Left kidney (tissue), 8 donors: ENCODE measurements at places on chromosomes 6 and 20.

DNA sequence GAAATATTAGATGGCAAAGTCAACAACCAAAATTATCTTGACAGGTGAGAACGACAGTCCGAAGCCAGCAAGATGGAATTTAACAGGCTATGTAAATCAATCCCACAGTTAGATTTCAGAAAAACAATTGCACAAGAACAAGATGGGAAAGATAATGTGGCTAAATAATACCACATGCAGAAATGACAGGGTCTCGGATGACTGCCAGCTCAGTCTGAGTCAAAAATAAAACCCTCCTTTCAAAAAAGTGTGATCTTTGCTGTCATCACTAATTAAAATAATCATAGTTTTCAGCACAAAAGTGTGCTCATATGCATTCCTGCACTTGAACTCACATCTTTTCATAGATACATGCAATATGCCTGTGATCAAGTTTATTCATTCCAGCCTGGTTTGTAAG, 25.9 kb downstream of the FOXQ1 start:
- no peak for DNase-seq

DNA sequence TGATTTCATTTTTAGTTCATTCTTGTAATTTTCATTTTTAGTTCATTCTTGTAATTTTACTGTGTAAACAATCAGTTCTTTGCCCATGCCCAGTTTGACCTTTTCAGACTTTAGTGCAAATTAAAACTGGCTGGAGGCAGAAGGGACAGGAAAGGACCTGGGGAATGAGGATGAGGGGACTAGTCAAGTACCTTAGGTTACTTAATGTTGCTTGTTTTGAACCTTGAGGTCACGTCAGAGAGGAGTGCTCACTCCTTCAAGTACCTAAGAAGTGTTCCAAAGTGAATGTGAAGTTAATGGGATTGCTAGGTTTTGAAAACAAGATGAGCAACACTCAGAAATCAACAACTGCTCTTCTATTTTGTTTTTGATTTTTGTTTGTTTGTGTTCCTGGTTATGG, 82.5 kb downstream of the FOXO3 start:
- DNase-seq: no peak

DNA sequence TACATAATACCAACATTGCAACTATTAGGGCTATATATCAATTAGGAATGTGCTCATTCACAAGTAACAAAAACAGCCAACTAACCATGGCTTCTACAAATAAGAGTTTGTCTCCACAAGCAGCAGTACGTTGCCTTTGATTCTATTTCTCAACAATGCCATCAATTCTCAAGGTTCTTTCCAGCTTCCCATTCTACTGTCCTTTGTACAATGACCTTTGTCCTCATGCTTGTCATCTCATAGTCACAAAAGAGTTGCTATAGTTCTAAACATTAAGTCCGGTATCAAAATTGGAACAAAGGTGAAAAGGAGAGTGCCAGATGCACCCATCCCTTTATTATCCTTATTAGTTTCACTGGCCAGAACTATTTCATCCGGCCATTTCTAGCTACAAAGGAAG, 30.8 kb upstream of the IRAK1BP1 start:
- no peak for DNase-seq

- DNase-seq: no peak
Measured at GRCh38 chr6:134593442-134593841, 275.5 kb upstream of the SGK1 start.

GRCh38 chr6:13049666-13050254, 278.6 kb downstream of the TBC1D7 start:
- DNase-seq: no peak

GRCh38 chr6:19811397-19812079, 25.6 kb upstream of the ID4 start:
- DNase-seq: peak; percentile 63

DNA sequence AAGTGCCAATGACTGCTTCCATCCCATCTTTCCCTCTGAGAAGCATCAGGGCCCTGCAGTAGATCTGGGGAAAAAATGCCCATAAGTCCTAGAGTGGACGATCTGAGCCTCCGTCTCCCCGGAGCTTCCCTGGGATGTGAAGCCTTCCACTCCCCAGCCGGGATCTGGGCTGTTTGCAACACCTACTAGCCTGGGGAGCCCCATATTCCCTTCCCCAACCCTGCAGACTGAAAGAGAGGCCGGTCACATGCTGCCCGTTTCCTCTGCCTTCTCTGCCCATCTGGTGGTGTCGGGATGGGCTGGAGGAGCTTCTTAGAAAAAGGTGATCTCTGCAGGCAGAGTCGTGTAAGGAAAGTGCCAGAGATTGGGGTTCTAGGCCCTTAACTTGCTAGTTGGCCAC, 1.1 kb downstream of the SNPH start:
- no peak for DNase-seq

DNA sequence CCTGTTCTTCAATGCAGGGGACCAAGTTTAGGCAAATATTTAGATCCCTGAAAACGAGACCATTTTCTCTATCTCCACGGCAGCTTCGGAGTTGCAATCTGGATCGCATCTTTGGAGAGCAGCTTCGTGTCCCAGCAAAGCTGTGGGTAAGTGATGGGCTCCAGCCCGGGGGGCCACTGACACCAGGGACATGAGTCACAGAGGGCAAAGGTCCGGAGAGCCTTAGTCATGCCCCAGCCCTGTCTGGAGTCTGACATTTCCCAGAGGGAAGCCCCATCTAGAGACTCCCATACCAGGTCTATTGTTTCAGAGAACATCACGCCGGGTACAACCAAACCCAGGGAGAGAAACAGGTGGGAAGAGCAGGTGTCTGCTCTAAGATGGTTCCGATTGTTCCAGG, 95.9 kb downstream of the NFATC2 start:
- DNase-seq: no peak

DNA sequence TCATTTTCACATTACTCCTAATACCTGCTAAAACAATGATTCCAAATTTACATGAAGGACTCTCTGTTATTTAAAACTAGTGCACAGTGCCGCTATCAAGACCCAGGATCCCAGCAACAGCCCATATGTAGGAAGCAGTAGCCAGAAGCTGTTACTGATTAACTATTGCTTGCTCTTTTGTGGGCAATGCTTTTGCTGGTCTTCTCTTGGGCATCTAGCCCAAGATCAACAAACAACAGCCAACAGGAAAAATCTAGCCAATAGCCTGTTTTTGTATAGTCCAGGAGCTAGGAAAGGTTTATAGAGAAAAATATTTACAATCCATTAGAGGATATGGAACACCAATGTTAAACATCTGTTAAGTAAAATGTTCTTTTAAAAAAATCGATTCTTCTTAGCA, 22.1 kb upstream of the TENT5A start:
- DNase-seq: no peak

DNA sequence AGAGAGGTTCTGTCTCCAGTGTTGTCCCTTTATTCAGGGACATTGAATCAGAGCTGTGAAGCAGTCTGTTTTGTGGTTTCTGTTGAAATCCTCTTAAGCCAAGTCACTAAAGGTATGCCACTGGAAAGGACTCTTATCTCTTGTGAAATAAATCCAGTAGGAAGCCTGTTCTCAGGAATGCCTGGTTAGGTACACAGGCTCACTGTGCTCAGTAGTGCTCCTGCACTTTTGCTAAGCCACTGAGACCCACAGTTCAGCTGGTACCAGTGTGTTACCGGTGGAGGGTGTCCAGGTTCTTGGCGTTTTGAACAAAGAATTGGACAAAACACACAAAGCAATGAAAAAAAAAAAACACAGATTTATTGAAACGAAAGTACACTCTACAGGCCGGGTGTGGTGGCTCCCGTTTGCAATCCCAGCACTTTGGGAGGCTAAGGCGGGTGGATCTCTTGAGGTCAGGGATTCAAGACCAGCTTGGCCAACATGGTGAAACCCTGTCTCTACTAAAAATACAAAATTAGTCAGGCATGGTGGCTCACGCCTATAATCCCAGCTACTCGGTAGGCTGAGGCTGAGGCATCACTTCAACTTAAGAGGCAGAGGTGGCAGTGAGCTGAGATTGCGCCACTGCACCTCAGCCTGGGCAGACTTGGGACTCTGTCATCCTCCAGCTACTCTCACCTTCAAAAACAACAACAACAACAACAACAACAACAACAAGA, 186.1 kb downstream of the JARID2 start:
- DNase-seq: no peak

GRCh38 chr6:32411566-32412327, 4.8 kb upstream of the BTNL2 start:
- no peak for DNase-seq

DNA sequence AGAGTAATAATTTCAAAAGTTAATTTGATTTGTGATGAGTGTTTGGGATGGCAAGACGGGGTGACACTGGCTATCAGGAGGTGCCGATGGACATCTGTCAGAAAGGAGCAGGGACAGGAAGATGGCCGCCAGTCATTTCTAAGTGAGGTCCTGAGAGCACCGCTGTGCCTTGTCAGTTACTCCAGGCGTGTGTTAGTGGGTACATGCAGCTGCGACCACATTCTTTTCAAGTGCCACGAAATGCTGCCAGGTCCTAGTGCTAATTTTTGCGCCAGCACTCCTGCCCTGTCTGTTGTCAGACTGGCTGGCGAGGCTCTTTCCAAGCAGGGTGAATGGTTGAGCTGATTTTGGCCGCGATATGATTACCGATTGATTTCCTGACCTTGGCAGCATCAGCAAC, 64.6 kb upstream of the INSM1 start:
- no peak for DNase-seq

- DNase-seq: no peak
Measured at GRCh38 chr20:47156301-47157137, 200.0 kb downstream of the ZMYND8 start.

GRCh38 chr20:58039274-58040092, 189.0 kb downstream of the ANKRD60 start:
- no peak for DNase-seq

- DNase-seq: no peak
Measured at GRCh38 chr6:80249897-80250296, 143.4 kb downstream of the BCKDHB start.

- no peak for DNase-seq
Measured at GRCh38 chr6:22699151-22699550, 129.8 kb downstream of the HDGFL1 start.

DNA sequence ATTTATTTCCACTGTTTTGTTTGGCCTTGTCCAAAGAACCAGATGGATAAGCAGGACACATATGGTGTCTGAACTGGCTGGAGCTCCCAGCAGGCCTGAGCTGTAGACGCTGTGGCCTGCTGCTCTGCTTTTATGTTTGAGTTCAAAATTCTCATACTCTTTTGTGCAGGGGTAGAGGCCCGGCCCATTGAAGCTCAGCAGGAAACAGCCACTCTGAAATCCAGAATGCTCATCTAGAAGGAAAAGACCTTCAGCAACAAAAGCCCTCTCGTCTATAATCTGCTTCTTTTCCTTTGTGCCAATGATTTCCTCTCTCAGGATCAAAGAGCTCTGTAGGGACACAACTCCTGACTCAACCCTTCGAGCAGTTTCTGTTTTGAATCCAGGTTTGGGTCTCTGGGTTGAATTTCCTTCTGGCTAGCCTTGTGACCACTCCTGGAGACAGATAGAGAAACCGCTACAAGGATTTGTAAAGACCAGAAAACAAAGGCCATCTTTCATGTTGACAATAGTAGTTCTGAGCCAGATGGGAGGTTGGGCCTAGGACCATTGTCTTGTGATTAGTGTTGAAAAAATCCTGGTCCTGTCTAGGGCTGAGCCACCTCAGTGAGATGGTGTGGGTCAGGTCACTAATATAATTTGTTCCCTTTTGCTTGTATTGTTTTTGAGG, 446.7 kb downstream of the BCKDHB start:
- DNase-seq: peak; percentile 13

GRCh38 chr6:85449388-85449817, 480 bp upstream of the NT5E start:
- peak; percentile 18 for DNase-seq

DNA sequence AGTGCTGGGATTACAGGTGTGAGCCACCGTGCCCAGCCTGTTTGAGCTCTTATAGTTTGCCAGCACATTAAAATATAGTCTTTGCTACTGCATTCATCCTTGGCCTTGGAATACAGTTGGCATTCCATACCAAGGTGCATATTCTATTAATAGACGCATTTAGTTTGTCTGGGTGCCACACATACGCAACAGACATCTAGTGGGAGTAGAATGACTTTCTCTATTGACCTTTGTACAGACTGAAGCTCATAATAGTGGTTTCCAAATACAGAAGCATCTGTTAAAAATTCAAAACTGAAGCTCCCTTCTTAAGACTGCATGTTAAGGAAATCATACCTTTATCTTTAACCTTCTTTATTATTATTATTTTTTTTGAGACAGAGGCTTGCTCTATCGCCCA, 46.7 kb upstream of the FNDC1 start:
- no peak for DNase-seq

- peak; percentile 18 for DNase-seq
Measured at GRCh38 chr6:63677282-63677681, 41.7 kb downstream of the PHF3 start.

GRCh38 chr6:129211626-129212025, 328.7 kb downstream of the LAMA2 start:
- DNase-seq: no peak
